NCI-H1930 (cell line): ENCODE measurements at places on chromosomes 12 and 14.

DNA sequence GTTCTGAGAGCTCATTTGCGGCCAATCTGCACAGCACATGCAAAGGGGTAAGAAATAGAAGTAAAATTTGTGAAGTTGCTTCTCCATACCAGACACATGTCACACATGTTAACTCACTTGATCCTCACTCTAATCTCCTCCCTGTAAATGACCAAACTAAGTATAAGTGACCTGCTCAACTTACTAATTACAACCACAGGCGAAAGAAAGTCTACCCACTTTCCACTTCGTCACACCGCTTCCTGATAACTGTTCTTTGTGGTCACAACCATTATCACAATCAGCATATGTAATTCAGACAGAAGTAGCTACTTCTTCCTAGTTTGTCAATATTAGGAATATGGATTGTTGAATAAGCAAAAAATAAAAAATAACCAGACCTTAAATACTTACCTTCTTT, 293.7 kb upstream of the CLEC14A start:
- no peak for DNase-seq

GRCh38 chr14:105878125-105878524, 351.7 kb downstream of the TMEM121 start:
- no peak for DNase-seq

DNA sequence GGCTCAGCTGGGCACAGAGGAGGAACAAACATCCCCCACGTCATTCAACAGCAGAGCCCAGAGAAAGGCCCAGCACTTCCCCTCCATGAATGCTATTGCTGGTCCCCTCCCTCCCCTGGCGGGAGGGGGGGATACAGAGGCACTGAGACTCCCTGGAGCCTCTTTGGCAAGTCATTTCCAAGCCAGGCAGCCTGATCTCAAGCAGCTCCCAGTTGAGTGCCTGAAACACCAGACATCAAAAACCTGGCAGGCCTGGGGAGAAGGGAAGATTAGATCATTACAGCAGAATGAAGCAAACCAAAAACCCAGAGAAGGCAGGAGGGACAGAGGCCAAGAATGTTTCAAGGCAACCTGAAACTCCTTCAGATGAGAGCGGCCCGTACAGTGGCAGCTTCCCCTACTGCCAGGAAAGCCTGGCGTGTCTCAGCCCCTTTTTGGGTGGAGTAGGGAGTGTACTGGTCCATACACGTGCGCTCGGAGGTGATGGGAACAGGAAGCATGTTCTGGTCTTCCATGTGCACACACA, 92.1 kb downstream of the LRRC74A start:
- DNase-seq, result no peak

DNA sequence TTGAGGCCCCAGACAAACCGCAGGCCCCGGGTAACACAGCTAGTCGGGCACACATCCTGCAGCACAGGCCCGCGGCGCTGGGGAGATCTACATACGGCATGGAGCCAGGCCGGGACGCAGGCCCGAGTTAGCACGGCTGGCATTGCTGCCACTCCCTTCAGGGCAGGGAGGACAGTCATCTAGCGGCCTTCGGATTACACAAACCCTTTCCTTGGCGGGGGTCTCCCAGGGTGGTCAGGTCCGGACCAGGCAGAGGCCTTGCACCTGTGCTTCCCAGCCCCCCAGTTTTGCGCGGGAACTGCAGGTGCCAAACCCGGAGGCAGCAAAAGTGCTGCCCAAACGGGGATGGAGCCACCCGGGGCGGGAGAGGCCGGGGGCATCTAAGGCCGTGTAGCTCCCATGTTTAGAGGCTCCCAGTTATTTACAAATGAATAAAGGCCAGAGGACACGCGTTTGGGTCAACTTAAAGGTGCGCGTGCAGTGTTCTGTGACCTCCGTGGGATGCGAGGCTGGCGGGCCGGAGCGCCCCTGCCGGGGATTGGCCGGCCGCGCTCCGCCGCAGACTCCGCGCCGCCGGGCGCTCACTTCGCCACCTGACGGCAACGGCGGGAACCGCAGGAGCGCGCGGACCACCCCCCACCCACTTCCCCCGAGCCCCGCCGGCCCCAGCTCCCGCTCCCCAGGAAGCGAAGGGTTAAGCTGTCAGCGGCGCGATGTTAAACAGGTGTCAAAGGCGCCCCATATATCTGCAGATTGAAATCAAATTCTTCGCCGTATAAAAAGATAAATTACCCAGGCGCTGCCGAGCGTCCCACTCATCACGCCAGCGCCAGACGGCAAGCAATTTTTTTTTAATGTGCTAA, 18.1 kb downstream of the VSX2 start:
- DNase-seq, result peak; percentile 13

DNA sequence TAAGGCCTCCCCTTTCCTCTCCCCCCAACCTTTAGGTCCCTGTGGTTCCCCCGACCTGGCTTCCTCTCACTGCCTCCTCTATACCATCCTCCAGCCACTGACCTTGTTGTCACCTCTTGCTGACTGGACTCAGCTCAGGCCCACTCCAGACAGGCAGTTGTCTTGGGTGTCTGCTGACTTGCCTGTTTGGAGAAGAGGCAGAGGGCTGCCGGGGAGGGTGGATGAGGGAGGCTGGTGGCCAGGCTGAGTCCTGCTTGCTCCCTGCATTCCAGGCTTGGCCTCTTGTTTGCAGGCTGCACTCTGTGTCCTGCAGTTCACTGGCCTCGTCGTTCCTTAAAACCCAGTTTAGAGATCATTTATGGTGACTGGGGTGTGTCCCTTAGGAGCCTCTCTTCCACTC, 31.0 kb upstream of the RD3L start:
- no peak for DNase-seq

- DNase-seq, result no peak
Observed at GRCh38 chr12:1744932-1745331, 54.1 kb downstream of the ADIPOR2 start.

DNA sequence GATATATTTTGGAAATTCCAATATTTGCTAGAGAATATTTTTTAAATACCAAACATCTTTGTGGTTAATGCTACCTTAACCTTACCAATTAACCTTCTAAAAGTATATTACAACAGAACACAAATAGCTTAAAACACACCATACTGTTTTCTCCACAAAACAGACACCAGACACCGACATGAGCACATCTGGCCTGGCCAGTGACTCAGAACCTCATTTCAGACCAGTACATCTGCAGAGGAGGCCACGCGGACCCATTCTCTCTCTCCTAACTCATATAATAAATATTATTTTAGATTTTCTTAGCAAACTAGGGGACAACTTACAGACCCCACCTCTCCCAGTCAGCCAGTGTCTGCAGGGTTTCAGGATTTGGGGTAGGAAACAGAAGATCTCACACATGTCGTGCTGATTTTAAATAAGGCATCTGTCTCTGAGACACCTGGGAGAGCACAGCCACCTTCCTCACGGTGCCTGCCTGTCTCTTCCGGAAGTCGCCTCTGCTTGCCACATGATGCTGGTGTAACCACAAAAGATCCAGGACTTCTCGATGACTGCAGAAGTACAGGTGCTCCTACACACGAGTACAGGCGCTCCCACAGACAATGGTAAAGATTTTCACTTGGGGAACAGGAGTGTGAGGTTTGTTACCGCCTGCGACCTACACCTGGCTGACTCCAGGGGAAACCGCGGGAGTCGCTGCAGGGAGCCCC, 9.7 kb upstream of the ANKLE2 start:
- DNase-seq, result no peak

DNA sequence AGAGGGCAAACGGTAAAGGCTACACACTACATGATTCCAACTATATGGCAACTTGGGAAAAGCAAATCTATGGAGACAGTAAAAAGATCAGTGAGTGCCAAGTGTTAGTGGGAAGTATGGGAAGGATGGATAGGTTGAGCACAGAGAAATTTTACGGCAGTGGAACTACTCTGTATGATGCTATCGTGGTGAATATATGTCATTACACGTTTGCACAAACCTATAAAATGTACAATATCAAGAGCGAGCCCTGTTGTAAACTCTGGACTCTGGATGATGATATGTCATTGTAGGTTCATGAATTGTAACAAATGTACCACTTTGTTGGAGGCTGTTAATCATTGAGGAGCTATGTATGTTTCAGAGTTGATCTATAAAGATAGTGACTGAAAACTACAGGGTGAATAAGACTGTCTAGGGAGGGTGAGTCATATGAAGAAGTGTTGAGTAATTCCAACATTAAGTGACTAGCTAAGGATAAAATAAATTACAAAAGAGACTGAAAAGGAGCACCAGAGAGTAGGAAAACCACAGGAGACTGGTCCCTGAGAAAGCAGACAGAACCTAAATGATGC, 349.2 kb upstream of the LMO3 start:
- DNase-seq, result no peak

- DNase-seq, result no peak
Observed at GRCh38 chr12:23096321-23096720, 471.4 kb downstream of the ETNK1 start.

DNA sequence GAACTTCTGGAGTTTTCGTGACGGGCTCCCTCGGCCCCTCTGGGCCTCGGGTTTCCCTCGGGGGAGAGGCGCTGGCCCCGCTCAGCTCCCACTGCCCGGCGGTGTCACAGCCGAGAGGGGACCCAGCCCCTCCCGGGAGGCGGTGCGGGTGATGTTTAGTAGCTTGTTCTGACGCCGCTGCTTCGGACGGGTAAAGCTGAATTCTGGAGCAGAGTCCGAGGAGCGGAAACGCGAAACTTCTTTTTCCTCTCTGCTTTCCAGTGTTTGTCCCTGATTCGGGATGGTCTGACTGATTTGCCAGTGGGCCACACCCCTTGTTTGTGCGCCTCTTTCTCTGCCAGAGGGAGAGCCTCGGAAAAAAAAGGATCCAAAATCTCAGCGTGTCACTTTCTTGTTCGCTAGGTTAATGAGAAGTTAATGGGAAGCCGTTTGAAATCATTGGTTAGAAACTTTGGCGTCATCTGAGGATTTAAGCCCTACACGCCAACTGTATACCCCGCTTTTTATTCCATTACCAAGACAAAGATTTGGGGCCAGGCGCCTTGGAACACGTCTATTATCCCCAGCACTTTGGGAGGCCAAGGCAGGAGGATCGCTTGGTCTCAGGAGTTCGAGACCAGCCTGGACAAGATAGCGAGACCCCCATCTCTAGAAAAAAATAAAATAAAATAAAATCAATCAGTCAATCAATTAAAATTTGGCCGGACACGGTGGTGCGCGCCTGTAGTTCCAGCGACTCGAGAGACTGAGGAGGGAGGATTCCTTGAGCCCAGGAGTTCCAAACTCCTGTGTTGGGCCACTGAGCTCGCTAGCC, 756 bp downstream of the TULP3 start:
- no peak for DNase-seq

- no peak for DNase-seq
Observed at GRCh38 chr12:116529686-116530085, 29.5 kb upstream of the MAP1LC3B2 start.

GRCh38 chr12:115811045-115811444, 466.4 kb downstream of the MED13L start:
- no peak for DNase-seq

DNA sequence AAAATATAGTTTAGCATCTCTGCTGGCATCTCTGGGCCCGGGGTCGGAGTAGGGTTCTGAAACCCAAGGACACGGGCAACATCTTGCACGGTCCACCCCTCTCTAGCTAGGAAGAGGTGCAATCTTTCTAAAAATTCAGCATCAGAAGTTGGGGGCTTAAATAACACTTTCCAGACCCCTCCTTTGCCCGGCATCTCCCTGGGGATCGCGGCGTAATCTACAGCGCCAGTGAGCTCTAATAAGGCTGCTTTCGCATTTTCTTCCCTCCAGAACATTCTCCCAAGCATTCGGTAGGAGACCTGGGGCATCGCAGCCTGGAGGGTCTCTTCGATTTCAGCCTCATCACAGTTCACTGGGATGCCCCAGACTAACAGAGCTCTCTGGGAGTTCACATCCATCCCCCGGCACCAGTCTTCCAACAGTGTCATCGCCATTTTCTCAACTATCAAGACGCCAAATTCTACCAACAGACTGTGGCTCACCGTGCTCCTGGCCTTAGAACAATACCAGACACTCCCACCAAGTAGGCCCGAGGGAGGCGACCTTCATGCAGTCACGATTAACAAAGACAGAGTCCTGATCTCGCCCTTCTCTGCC, 880 bp downstream of the PNMA1 start:
- no peak for DNase-seq

GRCh38 chr14:95564060-95564459, 29.2 kb downstream of the GLRX5 start:
- DNase-seq, result no peak

DNA sequence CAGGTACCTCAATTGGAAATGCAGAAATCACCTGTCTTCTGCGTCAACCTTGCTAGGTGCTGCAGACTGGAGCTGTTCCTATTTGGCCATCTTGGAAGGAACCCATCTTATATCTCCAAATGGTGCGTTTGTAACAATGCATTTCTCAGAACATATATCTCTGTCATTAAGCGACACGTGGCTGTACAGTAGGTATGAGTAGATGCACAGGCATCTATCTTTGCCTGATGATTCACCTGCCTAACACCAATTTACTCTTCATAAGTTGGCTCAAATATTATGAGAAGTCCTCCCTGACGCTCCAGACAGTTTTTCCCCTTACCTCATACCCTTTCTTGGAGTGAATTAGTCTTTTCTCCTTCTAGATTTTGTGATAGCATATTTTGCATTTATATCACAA, 44.2 kb downstream of the GPR137C start:
- no peak for DNase-seq

- no peak for DNase-seq
Observed at GRCh38 chr14:72540836-72541235, 353.1 kb downstream of the DPF3 start.

DNA sequence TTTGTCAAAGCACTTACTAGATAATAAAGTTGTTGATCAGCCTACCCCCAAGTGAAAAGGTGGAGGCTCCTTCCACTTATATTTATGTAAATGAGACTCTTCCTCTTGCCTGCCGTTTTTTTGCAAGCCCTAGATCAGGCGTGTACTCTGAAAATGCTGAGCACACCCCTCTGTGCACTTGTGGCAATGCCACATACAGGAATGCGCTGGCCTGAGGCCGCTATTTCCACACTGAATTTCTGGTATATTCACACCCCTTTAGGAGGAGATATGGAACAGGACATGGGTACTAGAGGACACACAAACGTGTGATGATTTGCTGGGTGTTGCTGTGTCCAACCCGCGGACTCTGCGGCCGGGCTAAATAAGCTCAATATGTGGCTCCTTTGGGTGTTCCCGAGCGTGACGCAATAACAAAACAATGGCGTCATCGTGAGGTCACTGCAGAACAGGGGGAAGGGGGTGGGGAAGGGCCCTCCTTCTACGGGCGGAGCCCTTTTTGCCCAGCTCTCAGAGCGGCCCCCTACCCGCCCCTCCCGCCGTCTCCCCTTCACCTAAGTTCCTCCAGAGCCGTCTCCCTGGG, 554 bp upstream of the TSPAN31 start:
- DNase-seq, result peak; percentile 86

- no peak for DNase-seq
Observed at GRCh38 chr12:10160617-10161385, 11.1 kb downstream of the OLR1 start.

GRCh38 chr12:104275689-104276088, 27.9 kb upstream of the EID3 start:
- no peak for DNase-seq
